Anterior cingulate cortex (tissue), 58 donors: ENCODE measurements at places on chromosomes 11 and 22.
A peak's percentile ranks its signal among the peaks of the same experiment; 100 is the strongest.

GRCh38 chr11:12177739-12178338, 67.4 kb downstream of the MICAL2 start:
- no peak for DNase-seq

- DNase-seq: no peak
Observed at GRCh38 chr11:100757646-100758045, 70.6 kb downstream of the ARHGAP42 start.

- DNase-seq: no peak
Observed at GRCh38 chr22:20591660-20592310, 84.4 kb downstream of the MED15 start.

GRCh38 chr22:45867906-45868555, 108.9 kb downstream of the WNT7B start:
- DNase-seq: no peak

- no peak for DNase-seq
Observed at GRCh38 chr11:110428040-110428439, 1.7 kb upstream of the FDX1 start.

GRCh38 chr22:40728731-40729189, 49.5 kb downstream of the MCHR1 start:
- DNase-seq: no peak

DNA sequence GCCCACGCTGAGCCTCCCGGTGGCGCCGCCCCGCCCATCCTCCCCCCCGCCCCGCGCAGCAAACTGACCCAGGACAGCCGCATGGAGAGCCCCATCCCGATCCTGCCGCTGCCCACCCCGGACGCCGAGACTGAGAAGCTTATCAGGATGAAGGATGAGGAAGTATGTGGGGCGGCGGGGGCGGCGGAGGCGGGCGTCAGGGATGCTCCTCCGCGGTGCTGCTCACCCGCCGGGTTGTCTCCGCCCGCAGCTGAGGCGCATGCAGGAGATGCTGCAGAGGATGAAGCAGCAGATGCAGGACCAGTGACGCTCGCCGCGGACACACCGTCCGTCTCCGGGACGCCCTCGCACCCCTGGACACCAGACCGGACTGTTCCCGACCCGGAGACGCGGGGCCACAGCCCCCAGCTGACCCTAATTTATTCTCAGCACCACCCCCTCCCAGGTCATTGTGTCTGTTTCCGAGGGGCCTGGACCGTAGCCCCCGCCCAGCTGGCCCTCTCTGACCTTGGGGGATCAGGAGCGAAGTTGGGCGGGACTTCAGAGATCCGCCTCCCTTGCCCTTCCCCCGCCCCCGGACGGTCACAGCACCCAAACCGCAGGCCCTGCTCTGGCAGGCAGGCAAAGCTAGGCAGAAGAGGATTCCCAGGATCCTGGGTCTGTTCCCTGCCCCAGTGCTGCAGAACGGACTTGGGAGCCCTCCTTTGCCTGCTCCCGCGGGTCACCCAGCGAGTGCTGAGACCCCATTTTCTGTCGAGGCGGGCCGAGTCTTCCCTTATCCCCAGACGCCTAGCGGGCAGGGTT, 959 bp upstream of the GP1BB start:
- no peak for DNase-seq

DNA sequence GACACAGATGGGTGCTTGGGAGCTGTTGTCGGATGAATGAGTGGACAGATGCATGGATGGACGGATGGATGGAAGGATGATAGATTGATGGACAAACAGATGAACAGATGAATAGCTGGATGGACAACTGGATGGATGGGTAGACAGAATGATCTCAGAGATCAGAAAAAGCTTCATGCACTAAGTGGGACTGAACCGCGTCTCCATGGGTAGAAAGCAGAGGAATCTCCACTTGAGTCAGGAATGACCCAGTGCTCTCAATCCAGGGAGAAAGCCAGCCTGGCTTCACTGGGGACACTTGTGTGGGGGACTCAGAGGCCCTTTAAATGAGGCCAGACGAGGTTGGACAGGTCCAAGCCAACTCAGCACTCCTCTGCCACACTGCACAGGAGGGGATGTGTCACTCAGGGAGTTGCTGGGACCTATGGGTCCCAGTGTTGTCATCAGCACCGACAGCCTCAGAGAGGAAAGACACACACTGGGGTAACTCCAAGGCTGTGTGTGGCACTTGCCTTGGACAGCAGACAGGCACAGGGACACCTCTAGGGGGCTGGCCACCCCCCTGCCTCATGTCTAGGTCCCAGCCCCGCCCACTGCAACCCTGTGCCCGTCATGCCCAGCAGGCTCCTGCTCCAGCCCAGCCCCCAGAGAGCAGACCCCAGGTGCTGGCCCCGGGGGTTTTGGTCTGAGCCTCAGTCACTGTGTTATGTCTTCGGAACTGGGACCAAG, 5.6 kb downstream of the IGLL5 start:
- no peak for DNase-seq

GRCh38 chr22:20113551-20114310, 2.2 kb upstream of the RANBP1 start:
- no peak for DNase-seq

GRCh38 chr22:38202437-38203089, 769 bp downstream of the MAFF start:
- DNase-seq: peak; percentile 53

DNA sequence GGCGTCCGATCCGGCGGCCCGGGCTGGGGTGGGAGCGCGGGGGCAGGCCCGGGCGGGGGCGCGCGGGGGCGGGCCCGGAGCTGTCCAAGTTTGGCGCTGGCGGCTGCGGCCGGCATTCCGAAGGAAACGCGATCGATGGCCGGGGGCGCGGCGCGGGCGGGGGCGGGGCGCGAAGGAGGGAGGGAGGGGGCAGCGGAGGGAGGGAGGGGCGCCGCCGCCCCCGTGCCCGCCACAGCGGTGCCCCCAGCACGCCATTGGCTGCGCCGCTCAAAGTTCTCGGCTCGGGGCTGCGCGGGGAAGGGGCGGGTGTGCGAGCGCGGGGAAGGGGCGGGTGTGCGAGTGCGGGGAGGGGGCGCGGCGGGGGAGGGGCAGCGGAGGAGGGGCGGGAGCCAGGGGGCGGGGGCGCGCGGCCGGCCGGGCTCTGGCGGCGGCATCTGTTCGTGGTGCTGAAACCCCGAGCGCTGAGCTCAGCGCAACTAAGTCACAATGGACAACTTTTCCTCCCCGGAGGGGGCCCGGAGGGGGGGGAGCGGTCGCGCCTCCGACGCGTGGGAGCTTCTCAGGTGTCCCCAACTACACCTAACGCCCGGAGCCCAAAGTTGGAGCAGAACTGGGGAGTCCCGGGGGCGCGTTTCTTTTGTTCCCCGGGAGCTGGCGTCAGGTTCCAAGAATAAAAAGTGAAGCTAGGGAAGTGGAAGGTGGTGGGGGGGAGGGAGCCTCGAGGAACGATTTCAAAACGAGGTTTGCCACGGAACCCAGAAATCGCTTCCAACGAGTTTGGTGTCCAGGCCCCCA, 2.2 kb downstream of the PHF21B start:
- peak; percentile 57 for DNase-seq

DNA sequence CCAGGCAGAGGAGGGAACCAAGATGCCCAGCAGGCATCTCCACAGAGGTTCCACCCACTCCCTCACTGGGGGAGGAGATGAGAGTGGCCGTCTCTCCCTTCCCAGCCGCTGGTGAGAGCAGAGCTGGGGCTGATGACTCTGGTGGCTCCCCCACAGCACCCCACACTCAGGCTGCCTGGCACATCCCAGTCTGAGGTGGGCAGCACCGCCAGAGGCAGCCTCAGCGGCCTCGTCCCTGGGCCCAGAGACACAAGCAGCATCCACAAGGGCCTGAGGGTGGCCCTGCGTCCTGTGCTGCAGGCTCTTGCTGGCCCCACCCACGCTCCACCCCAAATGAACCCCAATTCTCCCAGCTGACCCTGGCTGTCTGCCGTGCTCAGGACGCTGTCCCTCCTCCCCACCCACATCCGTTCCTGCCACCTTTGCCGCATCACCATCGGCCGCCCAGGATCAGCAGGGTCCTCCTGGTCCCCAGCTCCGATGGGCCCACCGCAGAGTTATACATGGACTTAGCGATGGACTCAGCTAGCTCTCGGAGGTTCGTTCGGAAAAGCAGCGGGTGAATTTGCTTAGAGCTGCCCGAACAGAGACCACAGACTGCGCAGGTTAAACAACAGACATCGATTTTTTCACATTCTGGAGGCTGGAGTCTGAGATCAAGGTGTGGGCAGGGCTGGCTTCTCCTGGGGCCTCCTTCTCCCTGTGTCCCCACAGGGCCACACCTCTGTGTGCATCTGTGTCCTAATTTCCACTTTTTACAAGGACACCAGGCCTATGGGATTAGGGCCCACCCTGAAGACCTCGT, 20.2 kb upstream of the CTSD start:
- no peak for DNase-seq
